ENCODE measurements at places on chromosomes 5 and 9.
A peak's percentile ranks its signal among the peaks of the same experiment; 100 is the strongest.

DNA sequence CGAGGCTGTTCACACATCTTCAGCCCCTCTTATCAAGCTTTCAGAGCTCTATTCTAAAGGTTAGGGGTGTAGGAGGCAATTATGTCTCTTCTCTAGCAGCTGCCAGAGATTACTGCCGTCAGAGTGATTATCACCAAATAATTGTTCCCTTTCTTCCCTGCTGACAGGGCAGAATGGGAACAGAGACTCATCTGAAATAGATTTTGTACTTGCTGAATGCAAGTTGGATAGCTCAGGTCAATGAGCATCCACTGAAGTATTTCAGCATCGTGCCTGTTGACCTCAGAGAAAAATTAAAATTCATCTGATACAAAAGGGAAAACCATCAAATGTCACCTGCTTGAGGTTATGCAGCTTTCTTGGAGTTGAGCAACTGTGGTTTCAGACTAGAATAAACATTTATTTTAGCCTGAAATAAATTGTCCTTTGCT lies 213.7 kb upstream of the MAP3K1 start:
- peak; percentile 36 for DNase-seq

GRCh38 chr5:150559088-150559487 lies 51.2 kb downstream of the NDST1 start:
- no peak for DNase-seq

DNA sequence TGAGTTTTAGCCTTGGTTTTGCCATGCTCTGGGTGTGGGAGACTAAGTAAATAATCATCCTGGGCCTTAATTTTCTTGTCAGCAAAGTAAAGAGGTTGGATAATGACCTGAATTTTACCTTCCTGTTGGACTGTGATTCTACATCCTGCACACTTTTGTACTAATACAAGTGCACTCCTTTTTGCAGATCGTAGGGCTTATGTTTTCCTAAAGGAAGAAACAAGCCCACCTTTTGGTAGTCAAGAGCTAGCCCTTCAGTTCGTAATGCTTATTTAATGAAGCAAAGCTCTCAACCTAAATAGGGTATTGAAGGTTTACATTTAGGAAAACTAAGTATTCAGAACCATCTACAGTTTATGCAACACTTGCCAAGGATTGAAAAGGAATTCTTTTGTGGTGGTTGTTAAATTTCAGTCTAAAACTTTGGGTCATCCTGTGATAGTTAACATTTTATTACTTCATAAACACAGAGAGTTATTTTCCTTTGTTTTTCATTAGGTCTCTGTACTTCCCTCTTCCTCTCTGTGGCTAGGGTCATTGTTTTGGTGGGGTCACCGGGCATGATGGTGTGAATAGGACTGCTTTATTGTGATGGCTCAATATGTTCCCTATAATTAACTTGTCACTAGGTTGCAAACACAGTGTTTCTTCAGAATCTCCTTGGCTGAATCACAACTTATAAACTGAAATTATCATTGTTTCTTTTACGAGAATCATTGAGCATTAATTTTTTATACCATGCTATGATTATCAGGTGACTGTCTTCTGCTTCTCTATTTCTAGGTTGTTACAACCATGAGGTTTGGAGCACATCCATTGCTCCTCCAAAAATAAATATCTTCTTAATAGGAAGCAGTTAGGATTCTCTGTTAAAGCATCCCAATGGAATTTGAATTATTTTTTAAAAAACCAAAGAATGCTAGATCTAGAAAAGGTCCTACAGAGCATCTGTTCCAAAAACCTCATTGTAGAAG lies 28.5 kb downstream of the SPINK5 start:
- DNase-seq = no peak

GRCh38 chr9:127545196-127546124 lies 66.6 kb upstream of the STXBP1 start:
- no peak for DNase-seq

GRCh38 chr5:40307920-40308319 lies 371.8 kb upstream of the PTGER4 start:
- no peak for DNase-seq

DNA sequence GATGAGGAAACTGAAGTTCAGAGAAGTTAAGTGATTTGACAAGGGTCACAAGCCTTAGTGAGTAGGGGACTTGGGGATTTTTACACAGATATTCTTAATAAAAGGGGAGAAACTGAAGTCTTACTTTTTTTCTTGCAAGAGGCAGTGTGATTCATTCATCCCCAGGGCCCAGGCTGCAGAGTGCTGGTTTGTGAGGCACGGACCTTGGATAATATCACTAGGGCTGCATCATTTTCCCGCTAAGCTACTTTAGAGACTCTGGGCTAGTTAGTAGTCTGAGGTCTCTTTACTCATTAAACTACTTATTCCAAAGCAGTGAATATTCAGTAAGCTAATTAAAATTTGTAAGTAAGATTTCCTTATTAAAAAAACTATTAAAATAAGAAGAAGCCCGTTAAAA lies 195.0 kb downstream of the PBX3 start:
- DNase-seq = no peak

DNA sequence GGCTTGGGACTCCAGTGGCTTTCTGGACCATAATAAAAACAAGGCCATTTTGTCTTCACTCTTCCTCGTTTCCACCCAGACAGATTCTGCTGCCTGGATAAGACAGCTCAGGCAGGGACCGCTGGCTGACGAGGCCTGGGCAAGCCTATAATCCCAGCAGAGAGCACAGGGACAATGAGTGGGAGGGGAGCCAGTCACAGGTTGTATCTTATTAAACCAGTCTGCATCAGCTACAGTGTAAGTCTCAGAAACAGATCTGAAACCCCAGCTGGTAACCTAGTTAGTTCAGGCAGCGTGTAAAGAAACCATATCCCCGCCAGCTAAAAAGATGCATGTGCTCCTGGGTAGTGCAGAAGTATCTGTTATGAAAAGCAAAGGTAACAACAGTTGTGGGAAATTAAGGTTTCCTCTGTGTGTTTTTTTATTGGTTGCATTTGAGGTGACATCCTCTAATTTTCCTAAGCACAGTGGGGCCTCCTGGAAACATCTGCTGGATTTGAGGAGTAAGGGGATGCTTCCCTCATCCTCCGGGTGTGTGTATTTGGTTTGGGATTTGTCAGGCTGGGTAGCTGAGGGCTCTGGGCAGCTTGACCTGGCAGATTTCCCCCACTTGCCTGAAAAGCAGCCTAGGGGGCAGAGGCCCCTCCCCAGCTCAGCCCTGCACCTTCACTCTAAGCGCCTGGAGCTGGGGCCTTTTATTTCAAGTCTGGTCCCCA lies 15.2 kb upstream of the TAL2 start:
- no peak for DNase-seq

- DNase-seq = no peak
Observed at GRCh38 chr5:58043032-58043945, 416.6 kb downstream of the PLK2 start.

DNA sequence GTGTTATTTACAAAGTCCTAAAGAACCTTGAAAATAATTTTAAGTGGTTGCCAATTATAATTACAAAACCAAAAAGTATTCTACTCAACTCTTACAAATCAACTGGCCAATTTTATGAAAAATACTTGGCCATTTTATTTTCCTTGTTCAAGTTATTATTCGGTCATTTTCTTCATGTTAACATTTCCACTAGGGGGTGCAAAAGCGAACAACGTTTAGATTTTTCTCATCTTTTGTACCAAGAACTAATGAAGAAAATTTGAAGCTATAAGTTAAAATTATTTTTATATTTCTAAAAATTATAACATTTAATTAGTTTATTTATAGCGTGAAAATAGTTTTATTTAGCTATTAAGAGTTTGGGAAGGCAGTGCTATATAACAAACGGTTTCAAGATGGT lies 1453.3 kb downstream of the MAT2B start:
- no peak for DNase-seq

GRCh38 chr5:6829150-6829784 lies 116.0 kb downstream of the TENT4A start:
- no peak for DNase-seq

GRCh38 chr9:91403665-91404543 lies 19.7 kb downstream of the NFIL3 start:
- no peak for DNase-seq

DNA sequence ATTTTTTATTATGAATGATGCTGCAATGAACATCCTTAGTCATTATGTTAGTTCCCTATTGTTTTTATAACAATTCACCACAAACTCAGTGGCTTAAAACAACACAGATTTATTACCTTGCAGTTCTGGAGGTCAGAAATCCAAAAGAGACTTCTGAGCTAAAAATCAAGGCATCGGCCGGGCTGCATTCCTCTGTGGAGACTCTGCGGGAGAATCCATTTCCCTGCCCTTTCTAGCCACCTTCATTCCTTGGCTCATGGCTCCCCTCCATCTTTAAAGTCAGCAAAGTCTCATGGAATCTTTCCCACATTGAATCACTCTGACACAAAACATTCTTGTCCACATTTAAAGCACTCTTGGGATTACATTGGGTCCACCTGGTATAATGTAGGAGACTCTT lies 38.6 kb downstream of the SNX18 start:
- no peak for DNase-seq

DNA sequence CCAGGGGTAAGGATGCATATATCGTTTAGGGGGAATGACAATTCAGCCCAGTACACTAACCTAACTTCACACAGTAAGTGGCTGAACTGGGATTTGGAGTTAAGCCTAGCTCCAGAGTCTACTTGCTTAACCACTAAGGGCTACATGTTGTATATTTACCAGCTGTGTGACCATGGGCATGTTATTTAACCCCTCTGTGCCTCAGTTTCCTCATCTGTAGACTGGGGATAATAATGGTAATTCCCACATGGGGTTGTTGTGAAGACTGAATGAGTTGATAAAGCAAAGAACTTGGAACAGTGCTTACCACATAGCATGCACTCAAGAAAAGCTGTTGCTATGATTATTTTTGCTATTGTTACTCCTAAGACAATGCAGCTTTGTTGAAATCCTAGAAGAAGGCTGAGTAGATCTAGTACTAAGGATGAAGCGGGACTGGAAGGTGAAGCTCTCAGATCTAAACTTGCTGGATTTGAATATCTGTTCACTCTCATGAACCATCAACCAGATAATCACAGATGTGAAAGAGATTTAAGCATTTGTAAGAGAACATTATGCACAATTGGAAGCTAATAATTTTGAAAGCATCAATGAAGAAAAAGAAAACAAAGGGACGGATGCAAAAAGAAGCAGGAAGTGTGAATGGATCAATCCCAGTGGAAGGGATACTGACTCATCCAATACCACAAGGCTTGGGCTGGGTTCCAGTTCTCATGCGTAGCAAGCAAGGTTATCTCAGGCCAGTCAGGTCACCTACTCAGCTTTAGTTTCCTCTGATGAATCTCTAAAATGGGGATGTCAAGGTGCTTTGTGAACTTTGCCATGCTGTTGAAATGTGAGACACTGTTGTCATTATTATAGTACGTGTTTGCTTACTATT lies 78.5 kb upstream of the TBC1D2 start:
- no peak for DNase-seq

DNA sequence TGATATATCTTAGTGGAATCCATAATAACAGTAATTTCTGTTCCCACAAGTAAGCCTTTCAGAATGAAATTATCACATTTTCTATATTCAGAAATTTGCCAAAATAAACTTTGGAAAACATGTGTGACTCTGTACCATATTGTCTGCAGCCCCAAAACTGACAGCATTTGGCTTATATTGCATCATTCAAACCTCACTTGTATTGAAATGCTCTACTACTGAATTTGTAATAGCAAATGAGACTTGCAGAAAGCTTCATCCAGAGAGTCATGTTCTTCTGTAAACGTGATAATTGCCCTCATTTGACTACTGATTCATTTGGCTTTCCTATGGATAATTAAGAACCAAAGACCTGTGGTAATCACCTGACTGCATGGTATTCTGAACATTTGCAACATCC lies 1249.5 kb upstream of the CDH18 start:
- DNase-seq = no peak

DNA sequence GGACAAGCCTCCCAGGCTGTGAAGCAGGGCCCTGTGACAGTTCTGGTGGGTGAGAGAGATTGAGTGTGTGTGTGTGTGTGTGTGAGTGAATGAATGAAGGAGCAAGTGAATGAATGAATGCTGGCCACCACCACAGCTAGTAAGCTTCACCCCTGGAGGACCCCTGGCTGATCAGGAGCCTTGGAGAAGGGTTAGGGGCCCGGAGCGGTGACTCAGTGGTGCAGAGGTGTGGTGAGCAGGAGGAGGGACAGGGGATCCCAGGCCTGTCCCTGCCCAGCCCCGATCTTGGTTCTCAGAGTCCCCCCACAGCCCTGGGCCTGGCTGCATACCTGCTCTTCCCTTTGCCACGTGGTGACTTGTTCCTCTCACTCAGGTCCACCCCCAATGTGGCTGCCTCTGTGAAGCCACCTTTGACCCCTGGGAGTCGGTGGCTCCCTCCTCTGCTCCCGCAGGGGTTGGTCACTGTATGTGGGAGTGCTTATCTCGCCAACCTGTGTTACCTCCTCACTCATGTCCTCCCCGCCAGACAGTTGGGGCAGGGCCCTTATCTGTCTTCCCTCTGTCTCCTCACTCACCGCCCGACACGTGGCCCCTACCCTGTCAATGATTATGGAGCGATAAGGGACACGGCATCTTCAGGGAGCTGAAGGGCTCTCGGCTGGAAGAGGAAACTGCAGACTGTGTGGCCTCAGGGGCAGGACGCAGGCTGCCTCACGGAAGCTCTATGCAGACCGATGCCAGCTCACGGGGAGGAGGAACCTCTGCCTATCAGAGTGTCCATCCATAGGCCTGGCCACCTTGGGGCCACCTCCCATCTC lies 99.9 kb upstream of the PITX1 start:
- no peak for DNase-seq

DNA sequence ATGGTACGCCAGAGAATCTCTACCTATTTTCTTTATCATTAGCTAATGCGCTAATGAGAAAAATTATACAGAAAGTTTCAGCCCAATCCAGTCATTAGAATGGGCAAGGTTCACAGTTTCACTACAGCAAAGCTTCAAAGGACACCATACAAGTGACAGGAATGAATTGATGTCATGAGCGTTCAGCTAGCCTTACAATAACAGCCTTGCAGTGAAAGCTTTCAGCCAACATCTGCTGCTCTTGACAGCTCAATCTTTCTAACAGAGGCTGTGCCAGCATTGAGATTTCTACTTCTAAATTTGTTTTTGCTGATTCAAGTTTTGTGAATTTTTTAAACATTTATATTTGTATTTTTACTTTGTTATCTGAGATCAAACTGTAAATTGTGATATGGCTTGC lies 302.4 kb upstream of the FAM174A start:
- no peak for DNase-seq

GRCh38 chr5:131610198-131611063 lies 24.6 kb downstream of the RAPGEF6 start:
- DNase-seq = no peak
